ENCODE measurements at places on chromosomes 4 and X. TPM values are rescaled to one million over a fixed set of nuclear protein-coding genes. Genes with fewer than 3 reads are reported as not detected.

MCF2 gene
- 0.53 TPM for total RNA-seq

GRCh38 chr4:37667197-37668100, 18.7 kb downstream of the RELL1 start:
- no peak for DNase-seq

LRP2BP gene
- 0.42 TPM for total RNA-seq

DNA sequence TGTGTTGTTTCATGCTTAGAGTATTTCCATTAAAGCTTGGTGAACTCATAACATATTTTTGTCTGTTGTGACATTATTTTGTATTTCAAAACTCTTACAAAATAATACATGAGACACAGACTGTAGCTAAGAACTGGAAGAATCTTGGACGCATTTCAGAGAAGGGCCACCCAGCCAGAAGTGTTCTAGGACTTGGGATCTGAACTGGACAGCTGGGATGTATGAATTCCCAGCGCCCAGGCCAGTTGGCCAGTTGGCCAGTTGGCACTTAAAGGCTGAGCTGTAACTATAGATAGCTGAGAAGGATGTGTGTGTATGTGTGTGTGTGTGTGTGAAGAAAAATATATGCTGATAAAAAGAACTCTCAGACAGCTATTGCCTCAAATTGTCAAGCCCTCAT, 193.4 kb upstream of the GPR101 start:
- DNase-seq: no peak

DNA sequence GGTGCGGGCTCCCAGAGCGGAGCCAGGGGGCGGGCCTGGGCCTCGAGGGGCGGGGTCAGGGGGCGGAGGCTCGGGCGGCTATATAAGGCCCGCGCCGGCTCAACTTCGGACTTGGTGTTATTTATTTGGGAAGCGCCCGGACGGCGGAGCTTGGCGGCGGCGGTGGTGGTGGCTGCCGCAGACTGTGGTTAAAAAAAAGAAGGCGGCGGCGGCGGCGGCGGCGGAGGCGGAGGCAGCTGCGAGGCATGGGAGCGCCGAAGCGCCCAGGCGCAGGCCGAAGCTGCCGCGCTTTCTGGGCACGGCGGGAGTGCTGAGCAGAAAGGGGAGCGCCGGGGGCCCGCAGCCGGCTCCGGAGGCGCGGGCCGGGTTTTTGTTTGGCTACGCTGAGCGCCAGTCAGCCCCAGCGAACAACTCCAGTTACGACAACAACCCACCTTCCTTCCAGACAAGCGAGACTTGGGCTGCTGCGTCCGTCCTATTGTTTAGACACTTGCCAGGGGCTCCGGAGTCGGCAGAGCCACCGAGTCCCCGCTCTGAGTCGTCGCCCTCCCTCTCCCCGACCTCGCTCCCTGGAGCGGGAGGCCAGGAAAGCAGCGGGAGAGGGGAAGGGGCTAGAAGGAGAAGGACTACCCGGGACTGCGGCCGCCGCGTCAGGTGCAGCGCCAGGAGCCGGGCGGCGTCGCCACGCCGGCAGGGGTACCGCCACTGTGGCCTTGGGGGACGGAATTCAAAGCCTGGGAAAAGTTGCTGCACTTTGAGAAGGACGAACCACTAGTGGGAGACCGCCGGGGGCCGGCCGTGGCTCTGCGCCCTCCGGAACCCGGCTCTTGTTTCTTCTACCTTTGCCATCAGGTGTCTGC, at the start of gene SLIT2:
Gene SLIT2 (plus strand): TSS at position 110 of the 860 bp plus-strand sequence. CDS start 1,911 bp downstream, outside the sequence.
- no peak for DNase-seq

DNA sequence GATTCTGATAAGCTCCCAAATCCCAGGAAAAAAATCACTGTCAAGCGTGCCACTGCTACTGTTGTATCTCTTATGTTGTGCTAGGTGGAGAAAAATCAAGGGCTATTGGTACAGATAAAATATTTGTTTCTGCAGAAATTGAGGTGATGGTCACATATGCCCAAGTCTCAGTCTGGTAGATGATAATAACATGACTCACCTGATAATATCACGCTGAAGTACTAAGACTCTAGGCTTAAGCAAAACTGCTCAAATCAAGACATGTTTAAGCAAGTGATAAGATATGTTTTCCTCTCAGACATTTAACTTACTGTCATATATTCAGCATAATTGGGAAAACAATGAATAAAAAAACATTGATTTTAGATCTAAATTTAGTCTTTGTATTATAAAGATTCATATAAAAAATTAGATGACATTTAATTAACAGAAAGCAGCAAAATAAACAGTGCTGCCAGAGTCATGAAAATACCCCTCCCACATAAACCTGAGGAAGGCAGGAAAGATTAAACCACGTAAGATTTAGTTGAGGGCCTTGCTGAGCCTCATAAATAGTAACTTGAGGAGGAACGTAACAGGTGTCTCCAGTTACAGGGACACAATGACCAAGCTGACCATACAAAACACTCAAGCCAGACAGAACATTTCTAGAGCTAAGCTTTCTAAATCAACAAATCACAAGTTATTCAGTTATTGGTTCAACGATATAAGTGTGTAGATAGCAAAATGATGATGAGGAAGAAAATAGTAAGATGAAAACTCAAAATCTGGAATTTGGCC, 143.5 kb downstream of the CHM start:
- no peak for DNase-seq

GRCh38 chr4:16692961-16693506, 205.4 kb downstream of the LDB2 start:
- no peak for DNase-seq

LIN54 gene
- total RNA-seq: 23.0 TPM

DNA sequence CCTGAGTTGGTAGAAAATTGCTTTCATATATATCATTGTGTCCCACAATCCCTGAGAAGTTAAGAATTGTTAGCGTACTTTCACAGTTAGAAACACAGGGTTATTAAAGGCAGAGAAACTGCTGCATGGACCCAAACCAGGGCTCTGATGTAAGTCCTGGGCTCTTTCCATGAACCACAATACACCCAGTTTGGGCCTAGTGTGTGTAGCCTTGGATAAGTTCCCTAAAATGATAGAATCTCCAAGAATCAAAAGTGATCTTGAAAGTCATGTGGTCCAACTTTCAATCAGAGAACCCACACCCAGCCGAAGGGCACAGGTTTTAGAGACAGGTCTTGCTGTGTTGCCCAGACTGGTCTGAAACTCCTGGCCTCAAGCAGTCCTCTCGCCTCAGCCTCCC, 257.8 kb upstream of the KLF3 start:
- DNase-seq: no peak

JAKMIP1 gene
- 12.7 TPM for total RNA-seq

- no peak for DNase-seq
Observed at GRCh38 chrX:129581904-129582303, 41.8 kb downstream of the OCRL start.

DNA sequence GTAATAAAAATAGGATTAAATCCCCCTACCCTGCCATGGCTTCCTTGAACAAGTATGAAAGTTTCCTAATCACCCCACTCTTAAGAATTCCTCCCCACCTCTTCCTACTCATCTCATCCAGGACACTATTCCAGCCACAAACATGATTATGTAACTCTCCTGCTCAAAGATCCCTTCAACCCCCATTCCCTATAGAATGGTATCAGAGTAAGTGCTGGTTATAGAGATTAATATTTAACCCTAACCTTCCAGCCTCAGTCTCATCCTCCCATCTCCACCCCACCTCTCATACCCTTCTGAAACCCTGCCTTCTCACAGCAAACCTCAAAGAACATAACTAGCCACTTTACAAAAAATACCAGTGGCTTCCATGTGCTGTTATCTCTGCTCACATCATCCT, 155.1 kb downstream of the PPP3CA start:
- no peak for DNase-seq

- DNase-seq: no peak
Observed at GRCh38 chr4:51901363-51901762, 58.4 kb downstream of the DCUN1D4 start.

Data from CD8-positive, alpha-beta memory T cell (primary cell).